Pons (tissue), 1 donor: ENCODE measurements at places on chromosomes 4 and X.

DNA sequence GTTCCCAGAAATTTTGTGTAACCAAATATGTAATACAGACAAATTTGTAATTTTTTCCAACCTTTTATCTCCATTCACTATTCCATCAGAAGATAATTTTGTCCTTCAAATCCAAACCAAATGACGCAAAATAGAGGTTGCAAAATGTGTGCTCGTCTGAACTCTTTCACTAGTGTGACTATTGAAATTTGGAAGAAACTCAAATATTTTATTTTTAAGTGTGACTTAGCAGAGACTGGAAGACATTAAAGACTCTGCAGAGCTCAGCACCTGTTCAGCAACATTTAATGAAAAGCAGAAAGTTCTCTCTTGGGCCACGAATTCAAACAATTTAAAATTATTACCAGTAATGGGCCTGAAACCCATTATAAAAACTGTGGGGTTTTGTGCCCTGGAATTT is 30.0 kb upstream of the APELA start:
- DNase-seq: no peak

DNA sequence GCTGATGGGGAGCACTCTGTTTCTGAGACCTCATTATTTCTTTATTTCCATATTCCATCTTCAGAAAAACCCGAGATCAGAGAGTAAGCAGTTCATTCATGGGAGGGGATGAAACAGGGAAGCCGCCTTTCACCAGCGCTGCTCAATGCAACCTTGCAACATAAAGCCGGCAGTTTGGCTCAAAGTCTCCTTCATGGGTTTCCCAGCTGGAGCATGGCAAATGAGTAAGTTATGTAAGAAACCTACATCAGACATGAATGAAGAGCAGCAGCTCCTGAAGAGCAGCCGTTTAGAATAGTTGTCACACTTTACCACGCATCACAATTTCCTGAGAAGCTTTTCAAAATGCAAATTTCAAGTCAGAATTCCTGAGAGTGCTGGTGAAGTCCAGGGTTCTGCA is 578.8 kb downstream of the FSTL5 start:
- DNase-seq: no peak

DNA sequence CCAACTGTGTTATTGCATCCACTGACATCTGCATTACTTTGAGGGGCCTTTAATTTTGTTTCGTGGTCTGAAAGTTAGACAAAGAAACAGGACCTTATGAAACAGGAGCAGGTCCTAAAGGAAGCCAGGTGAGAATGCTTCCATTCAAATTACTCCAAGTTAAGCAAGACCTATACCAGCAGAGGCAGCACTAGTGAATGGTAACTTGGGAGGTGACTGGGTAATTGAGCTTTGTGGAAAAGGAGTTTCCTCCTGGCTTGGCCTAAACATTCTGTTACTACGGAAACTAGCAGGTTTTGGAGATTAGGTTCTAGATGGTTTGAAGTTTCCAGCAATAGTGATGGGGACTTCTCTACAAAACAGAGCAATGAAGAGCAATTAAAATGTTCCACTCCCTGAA is 173.5 kb downstream of the NKX6-1 start:
- no peak for DNase-seq

GRCh38 chrX:57899906-57900305 is 10.4 kb downstream of the ZXDA start:
- DNase-seq: no peak

GRCh38 chr4:2292646-2293108 is 30.8 kb upstream of the MXD4 start:
- DNase-seq: no peak

DNA sequence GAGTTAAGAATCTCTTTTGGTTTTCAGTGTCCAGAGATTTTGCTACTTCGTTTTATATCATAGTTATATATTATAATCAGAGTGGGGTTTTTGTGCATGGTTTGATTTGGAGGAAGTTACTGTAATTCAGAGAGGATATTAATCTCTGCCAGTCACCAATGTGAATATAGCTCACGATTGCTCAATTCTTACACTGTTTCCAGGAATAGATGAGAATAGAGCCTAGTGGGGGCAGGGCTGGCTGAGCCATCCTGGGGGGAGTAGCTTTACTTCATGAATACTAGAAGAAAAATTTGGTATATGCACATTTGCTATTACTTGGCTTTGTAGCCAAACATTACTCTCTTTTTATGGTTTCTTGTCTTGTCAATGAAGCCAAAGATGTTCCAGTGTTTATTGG is 60.9 kb upstream of the TRPC3 start:
- no peak for DNase-seq

DNA sequence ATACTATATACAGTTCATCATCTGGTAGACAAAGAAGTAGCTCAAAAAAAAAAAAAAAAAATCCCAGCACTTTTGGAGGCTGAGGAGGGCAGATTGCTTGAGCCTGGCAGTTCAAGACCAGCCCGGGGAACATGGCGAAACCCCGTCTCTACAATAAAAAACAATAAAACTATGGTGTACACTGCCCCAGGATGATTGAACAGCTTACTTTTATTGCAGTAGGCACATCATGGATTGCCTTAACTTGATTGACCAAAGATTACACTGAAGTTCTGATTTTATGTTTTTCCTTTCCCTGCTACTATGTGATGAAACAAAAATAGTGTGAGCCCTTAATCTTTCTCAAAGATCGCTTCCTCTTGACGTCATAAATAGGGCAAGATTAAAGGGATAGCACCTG is 60.6 kb downstream of the SNX25 start:
- DNase-seq: no peak

- DNase-seq: peak; percentile 44
Measured at GRCh38 chr4:158769175-158769921, 522 bp downstream of the FNIP2 start.

DNA sequence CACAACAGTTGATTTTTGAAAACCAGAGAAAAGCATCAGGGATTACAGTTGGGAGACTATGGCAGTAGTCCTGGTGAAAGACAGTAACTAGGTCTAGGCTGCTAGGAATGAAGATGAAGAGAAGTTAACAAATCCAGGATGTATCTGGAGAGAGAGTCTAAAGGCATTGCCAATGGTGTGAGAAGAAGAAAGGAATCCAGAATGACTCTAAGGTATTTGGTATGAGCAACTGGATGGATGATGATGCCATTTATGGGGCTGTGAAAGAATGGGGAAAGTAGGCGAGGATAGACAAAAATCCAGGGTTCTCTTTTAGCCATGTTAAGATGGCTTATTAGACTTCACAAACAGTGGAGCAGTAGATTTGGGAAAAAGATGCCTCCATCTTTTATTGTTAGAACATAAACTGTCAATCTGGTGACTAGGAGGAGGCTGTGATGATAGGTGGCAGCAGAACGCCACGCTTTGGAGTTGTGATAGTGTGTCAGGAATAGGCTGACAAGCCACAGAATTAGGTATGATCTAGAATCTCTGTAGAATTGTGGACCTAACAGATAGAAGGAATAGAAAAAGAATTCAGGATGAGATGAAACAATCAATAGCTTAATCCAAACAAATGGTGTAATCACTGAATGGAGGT is 27.3 kb upstream of the JADE1 start:
- peak; percentile 46 for DNase-seq

- no peak for DNase-seq
Measured at GRCh38 chr4:41541687-41542094, 3.7 kb downstream of the LIMCH1 start.

GRCh38 chr4:70667740-70668535 is 1.6 kb upstream of the JCHAIN start:
- no peak for DNase-seq

- DNase-seq: no peak
Measured at GRCh38 chr4:88646528-88647280, 50.9 kb downstream of the NAP1L5 start.

DNA sequence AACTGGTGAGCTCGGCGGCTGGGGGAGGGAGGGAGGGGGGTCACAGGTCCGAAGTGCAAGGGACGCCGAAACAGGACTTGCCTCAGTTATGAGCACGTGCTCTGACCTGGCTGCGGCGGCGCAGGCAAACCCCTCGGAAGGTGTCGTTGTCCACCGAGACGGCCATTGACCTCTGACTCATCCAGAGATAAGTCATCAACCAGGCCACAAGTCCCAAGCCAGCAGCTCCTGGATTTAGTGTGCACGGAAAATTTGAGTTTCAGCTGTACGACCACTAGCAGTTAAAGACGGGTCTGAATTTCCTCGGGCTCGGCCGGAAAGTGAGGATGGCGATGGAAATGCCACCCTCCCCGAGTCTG is 674 bp downstream of the SH3D19 start:
- peak; percentile 54 for DNase-seq

- no peak for DNase-seq
Measured at GRCh38 chr4:5863461-5864113, 29.3 kb downstream of the CRMP1 start.
